Kidney capillary endothelial cell (primary cell): ENCODE measurements at places on chromosomes 2 and 18.

DNA sequence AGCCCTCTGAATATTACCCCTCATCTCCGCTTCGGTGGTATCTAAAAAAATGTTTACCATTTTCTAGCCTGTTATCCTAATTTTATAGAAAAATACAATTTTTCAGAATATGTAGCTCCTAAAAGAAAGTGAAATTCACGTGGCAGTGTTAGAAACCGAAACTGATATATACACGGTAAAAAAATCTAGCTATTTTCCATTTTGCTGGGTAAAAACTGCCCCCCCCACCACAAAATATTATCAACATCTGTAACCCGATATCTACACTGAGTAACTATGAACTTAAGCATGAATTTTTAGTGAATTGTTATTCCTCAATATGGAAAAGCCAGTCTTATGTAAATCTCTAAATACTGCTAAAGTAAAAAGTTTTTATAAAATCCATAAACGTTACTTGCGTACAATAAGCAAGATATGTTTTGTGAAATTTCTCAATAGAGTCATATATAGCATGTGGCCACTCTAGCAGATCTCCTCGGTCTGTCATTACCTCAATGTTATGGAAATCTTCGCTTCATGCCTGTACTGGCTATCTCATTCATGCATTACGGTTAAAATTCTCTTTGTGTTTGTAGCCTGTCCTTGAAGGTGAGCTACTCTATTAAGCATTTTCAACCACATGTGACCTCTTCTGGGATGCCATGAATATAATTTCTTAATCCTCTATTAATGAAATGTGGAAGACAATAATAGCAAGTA is 524.2 kb downstream of the TRIB2 start:
- no peak for DNase-seq

- DNase-seq: peak; percentile 35
Observed at GRCh38 chr2:147913701-147914480, 69.1 kb downstream of the ACVR2A start.

GRCh38 chr2:65026154-65026553 is 30.1 kb upstream of the CEP68 start:
- no peak for DNase-seq

GRCh38 chr18:75183524-75183923 is 25.4 kb downstream of the PTGR3 start:
- no peak for DNase-seq

- no peak for DNase-seq
Observed at GRCh38 chr2:39623917-39624316, 41.8 kb upstream of the TMEM178A start.

DNA sequence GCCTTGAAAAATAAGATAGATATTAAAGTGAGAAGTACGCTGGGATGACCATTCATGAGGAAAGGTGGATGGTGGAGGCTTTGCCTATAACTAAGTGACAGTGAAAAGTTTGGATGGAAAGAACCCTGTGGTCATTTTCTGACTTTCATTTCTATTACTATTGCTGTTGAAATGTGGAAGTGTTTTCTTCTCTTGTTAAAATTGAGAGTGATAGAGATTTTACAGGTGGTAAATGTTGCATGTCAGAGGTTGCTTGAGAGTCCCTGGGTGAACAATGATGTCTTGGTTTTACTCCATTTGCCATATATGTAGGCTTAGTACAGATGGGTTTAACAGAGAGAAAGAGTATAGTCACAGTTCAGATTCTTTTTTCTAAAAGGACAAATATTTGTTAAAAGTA is 18.4 kb downstream of the NCOA1 start:
- DNase-seq: no peak
